ENCODE measurements at places on chromosomes 16 and 17.

- no peak for DNase-seq
Measured at GRCh38 chr17:76567634-76568432, 17.8 kb downstream of the ST6GALNAC2 start.

GRCh38 chr17:74962622-74963394, 9.8 kb downstream of the HID1 start:
- no peak for DNase-seq

DNA sequence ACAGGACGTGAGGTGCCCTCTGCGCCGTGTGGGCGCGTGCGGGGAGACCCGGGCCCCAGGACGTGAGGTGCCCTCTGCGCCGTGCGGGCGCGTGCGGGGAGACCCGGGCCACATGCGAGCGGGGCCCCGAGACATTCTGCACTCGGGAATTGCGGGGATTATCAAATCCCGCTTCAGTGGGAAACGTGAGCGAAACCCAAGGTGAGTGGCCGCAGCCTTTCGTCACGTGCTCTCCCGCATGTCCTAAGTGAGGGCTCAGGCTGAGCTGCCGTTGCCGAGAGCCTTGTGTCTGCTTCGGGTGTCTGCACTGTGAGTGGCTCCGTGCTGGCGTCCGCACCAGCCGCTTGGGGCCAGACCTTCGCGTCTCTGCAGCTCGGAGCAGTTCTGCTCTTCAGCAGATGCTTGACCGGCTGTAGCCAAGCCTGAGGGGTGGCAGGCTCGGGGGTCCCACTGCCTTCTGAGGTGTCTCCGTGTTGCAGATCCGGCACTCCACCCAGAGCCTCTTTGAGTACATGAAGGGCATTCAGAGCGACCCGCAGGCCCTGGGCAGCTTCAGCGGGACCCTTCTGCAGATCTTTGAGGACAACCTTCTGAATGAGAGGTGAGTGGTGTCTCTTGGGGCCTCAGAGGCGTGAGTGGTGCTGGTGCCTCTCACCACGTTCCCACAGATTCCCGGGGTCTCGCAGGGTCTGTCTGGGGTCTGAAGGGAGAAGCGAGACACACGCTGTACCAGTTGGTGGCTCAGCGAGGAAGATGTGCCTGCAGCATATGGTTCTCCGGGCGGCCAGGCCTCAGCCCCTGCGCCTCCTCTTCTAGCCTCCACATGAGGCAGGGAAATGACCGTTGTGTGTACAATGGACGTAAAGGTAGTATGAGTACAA, 90.5 kb upstream of the ZNF750 start:
- DNase-seq: no peak

- DNase-seq: no peak
Measured at GRCh38 chr17:82791532-82791931, 39.7 kb downstream of the TBCD start.

- DNase-seq: no peak
Measured at GRCh38 chr16:60608971-60609370, 1427.3 kb downstream of the CDH8 start.

DNA sequence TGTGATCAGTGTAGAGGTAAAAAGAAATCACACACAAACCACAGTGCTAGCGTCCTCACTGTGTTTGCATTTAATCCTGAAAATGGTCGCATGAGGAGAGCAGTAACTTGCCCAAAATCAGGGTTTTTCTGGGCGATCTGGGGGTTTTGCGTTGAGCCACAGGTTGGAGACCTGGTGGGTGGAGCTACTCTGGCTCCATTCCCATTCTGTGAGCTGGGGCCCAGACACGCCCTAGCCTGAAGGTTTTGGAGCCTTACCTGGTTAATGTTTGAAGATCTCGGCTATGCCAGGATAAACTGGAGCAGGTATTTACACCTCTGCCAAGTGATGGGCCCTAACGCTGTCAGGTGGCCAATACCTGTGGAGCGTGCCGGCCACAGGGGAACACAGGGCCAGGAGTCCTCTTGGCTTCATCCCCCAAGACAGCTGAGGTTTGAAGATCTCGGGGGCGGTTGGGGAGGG, 48.4 kb downstream of the MPRIP start:
- no peak for DNase-seq

All from stimulated activated CD4-positive, alpha-beta T cell treated with anti-CD3 and anti-CD28 coated beads, Interleukin-2, amount 100 ng/mL, for 48 hours (primary cell).